Left hindlimb (tissue), 1 donor: ENCODE measurements at places on chromosomes 5 and 9.

GRCh38 chr5:106587-106986 is 14.6 kb downstream of the PLEKHG4B start:
- no peak for DNase-seq

- DNase-seq, result no peak
Observed at GRCh38 chr9:6024035-6024554, 8.7 kb upstream of the RANBP6 start.

- DNase-seq, result no peak
Observed at GRCh38 chr5:39422728-39423285, 2.0 kb downstream of the DAB2 start.

- DNase-seq, result no peak
Observed at GRCh38 chr9:12656803-12657202, 36.4 kb upstream of the TYRP1 start.

DNA sequence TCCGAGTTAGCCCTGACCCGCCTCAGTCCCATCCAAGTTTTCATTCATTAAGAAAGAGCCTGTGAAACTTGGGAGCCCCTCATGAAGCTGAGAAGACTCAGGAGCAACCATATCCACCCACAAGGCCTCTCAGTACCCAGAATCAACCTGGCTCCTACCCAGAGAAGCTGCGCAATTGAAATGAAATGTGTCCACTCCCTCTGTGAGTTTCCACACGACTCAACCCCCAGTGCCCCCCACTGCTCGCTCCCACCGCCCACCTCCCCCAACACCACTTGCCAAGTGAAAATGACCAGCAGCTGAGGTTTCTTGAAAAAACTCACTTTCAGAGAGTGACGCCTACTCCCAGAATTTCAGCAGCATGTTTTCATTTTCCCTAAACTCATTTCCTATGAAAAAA is 104.6 kb downstream of the CDK5RAP2 start:
- DNase-seq, result peak; percentile 39

- no peak for DNase-seq
Observed at GRCh38 chr5:67989456-67989855, 226.1 kb upstream of the PIK3R1 start.

DNA sequence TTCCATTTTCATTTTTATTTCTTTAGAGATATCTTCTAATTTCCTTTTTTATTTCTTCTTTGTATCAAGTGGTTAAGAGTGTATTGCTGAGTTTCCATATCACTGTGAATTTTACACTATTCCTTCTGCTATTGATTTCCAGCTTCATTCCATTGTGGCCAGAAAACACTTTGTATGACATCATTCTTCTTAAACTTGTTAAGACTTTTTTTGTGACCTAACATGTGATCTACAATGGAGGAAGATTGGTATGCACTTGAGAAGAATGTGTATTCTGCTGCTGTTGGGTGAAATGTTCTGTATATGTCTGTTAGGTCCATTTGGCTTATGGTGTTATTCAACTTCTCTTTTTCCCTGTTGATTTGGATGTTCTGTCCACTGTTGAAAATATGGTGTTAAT is 274.2 kb upstream of the PUM3 start:
- DNase-seq, result no peak

DNA sequence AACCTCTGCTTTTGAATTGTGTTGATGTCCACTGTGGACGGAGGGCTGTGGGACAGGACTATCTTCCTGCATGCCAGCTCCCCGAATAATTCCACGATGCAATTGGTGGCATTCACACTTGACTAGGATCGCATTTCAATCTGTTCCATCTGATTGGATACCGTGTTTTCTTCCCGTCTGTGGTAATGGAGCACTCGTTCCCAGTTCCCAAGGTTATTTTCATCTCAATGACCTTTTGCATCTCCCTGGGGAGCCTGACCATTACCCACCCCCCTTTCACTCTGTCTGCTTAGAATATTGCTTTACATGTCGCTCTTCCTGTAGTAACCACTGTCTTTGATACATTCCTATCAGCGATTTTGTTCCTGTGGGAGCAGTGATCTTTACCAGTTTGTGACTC is 402.2 kb upstream of the WWC1 start:
- DNase-seq, result no peak

GRCh38 chr9:83491995-83492394 is 46.2 kb downstream of the FRMD3 start:
- no peak for DNase-seq

DNA sequence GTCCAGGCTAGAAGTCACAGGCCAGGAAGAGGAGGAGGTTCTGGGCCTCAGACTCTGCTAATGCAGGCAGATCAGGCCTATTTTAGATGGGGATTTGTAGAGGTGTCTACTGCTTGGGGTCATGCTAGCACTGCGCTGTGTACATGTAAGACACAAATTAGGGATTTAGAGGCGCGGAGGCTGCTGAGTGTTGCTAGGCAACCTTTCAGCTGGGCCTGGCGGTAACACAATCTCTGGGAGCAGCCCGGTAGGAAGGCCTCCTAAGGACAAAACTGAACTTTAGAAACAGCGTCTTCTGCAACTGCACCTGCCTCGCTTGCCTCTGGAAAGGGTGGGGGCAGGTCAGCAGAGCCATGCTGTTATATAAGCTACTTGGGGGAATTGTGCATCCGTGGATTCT is 147.9 kb downstream of the MACROH2A1 start:
- DNase-seq, result peak; percentile 14

- DNase-seq, result no peak
Observed at GRCh38 chr9:31470051-31470450, 914.4 kb upstream of the ACO1 start.

GRCh38 chr5:126872561-126873354 is 95.8 kb downstream of the LMNB1 start:
- DNase-seq, result peak; percentile 55

DNA sequence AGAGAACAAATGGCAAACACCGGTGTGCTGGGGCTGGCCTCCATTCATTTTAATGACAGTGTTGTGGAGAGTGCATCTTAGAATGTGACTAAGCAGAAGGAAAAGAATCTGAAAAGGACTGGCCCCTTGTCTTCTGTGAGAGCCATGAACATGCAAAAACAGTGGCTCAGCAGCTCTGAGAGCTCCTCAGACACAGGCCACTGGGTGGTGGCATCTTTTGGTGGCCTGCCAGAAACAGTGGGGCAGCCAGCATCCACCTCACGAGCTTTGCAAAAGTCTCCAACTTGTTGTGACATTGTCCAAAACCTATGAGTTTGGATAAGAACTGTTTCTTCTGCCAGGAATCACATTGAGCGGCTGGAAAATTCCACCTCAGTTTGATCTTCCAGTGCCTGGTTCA is 233.4 kb downstream of the NR3C1 start:
- DNase-seq, result no peak

DNA sequence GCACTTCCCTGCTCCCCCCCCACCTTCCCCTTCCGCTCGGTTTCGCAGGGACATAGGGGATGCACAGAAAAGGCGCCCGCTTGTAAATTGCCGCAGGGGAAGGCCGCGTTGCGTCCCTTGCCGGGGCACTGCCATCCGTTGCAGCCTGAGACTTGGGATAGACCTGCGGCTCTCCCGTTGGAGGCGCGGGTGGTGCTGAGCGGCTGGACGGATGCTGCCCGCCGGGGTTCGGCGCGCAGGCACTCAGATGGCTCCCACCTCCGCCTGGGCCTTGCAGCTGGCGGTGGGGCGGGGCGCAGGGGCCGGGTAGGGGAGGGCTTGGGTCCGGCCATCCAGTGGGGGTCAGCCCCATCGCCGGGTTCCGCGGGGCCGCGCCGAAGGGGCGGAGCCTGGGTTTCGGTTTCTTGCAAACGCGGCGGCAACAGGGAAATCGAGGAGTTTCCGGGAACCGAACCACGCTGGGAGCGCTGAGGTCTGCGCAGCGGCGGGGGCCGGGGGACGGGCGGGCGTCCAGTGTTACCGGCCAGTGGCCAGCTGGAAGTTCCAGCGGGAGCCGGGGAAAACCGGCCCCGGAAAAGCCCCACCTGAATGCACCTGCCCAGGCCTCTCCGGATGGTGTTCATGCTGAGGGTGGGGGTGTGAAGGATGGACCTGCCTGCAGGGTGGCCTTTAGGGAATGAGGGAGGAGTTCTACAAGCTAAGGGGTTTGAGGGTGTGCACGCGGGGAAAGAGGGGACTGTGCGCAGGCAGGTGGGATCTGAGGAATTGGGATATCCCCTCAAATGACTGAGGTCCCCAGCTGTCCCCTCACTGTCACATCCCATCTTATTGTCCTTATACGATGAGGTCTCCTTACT is 6.3 kb upstream of the IRF1 start:
- peak; percentile 91 for DNase-seq

- DNase-seq, result no peak
Observed at GRCh38 chr9:98120476-98120875, 1.5 kb upstream of the TRIM14 start.

DNA sequence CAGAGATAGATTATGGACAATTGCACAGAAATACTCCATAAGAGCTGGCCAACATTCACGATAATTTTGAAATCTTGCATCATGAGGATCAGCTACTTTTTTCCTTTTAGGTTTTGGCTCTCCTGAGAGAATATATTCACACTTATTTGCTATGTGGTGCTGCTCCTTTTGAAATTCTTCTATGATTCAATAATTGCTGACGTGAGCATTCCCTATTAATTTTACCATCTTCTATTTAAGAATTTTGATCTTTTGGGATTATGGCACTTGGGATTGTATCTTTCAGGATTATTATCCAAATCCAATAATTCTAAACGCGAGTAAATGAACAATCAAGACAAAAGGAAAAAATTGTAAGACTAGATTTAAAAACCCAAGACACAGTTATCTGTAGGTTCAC is 358.8 kb downstream of the ELAVL2 start:
- no peak for DNase-seq

GRCh38 chr5:134240421-134240962 is 14.6 kb upstream of the PPP2CA start:
- peak; percentile 54 for DNase-seq

DNA sequence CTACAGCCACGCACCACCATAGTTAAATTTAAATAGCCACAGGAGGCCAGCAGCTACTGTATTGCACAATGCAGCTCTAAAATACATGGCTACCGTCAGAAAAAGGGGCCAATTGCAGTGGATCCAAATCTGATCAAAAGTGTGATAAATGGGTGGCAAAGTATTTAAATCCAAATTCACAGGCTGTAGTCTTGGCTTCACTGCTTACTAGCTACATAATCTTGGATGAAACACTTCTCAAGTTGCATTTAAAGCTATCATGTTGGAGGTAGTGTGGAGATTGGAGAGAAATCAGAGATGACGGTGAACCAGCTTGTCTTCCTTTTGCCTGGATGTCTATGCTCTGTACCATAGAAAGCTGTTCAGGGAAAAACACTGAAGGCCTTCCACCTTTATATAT is 24.0 kb upstream of the SLC44A1 start:
- no peak for DNase-seq

DNA sequence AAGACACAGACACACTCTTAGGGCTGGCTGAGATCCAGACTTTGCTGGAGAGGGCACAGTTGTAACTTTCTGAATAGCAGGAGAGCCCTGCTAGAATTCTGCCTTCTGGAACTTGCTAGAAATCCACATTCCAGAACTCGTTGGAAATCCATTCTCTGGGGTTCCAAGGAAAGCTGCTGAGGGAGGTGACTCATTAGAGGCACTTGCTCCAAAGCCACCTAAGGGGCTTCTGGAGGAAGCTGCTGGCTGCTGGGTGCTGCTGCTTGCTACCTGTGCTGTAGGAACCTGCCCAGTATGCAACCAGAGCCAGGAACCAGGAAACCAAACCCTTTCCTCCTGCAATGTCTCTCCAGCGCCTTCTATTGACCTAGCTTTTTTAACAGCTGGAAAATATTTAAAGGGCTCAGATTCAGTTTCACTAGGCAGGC is 4.1 kb upstream of the TLE4 start:
- no peak for DNase-seq

DNA sequence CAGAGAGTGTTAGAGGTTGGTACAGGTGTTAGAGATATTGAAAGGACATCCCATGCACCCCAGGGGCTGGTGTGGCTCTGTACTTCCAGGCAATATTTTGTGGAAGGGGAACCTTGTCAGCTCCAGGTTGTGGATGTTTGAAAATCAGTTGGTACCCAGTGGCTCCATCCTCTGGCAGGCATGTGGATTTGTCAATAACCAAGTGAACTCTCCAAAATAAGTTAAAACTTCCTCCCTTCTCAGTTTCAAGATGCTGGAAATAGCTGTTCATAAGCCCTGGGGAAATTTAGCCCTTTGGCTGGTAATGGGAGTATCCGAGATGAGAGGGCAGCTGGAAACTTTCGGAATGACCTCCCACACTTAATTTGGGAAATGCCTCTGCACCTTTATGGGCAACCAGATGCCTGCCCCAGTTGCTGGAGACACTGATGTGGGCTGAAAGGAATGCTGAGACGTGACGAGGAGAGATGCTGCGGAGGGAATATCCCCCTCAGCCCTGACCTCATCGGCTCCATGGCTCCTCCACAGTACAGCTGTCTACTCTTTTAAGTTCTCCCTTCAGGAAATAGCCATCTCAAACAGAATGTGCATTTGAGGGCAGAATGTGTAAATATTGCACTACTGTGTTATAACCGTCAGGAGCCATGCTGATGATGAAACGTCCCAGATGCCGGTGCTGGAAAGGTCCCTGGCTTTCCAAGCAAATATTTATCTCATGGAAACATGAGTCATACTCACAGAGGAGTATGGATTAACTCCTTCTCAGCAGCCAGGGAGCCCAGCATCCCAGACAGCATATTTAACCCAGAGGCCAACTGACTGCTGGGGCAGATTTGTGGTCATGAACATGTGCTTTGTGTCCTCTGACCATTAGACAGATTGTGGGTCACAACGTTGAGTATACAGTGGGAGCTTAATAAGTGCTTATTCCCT is 29.5 kb downstream of the TGFBI start:
- peak; percentile 91 for DNase-seq

- no peak for DNase-seq
Observed at GRCh38 chr5:24823625-24824024, 178.8 kb upstream of the CDH10 start.

DNA sequence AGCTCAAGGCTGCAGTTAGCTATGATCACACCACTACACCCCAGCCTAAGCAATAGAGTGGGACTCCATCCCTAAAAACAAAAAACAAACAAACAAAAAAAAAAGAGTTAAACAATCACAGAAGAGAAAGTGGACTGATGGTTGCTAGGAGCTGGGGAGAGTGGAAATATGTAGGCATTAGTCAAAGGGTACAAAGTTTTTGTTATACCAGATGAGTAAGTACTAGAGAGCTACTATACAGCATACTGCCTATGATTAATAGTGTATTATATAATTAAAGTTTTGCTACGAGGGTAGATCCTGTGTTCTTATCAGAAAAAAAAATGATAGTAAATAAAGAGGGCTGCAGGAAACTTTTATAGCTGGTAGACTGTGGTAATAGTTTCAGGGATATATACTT is 538.6 kb downstream of the ELAVL2 start:
- no peak for DNase-seq

- DNase-seq, result no peak
Observed at GRCh38 chr5:115968770-115969169, 6.5 kb downstream of the LVRN start.

GRCh38 chr5:130333089-130333488 is 428.8 kb downstream of the CHSY3 start:
- DNase-seq, result no peak

GRCh38 chr9:83280268-83280667 is 217.3 kb upstream of the RASEF start:
- no peak for DNase-seq

GRCh38 chr5:17670353-17670752 is 36.1 kb downstream of the TAF11L14 start:
- DNase-seq, result no peak
